ENCODE measurements at places on chromosomes 16 and 17. TPM values are rescaled to one million over a fixed set of nuclear protein-coding genes. Genes with fewer than 3 reads are reported as not detected.

XYLT1 gene
- 31.0 TPM for total RNA-seq

TBC1D3I gene
- not detected for total RNA-seq

IL34 gene
- total RNA-seq: not detected

DNA sequence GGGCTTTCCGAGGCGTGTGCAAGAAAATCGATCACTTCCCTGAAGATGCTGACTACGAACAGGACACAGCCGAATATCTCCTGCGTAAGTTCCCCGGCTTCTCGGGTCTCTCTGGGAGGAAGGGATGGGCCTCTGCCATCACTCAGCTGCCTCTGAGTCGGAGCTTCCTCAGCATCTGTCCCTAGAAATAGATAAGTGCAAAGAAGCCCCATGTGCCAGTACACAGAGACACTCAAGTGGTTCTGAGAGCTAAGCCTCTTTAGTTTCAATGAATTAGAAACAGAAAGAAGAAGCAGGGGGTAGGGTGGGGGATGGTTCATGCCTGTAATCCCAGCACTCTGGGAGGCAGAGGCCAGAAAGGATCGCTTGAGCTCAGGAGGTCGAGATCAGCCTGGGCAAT lies 90.6 kb downstream of the CACNG3 start:
- no peak for DNase-seq

DNA sequence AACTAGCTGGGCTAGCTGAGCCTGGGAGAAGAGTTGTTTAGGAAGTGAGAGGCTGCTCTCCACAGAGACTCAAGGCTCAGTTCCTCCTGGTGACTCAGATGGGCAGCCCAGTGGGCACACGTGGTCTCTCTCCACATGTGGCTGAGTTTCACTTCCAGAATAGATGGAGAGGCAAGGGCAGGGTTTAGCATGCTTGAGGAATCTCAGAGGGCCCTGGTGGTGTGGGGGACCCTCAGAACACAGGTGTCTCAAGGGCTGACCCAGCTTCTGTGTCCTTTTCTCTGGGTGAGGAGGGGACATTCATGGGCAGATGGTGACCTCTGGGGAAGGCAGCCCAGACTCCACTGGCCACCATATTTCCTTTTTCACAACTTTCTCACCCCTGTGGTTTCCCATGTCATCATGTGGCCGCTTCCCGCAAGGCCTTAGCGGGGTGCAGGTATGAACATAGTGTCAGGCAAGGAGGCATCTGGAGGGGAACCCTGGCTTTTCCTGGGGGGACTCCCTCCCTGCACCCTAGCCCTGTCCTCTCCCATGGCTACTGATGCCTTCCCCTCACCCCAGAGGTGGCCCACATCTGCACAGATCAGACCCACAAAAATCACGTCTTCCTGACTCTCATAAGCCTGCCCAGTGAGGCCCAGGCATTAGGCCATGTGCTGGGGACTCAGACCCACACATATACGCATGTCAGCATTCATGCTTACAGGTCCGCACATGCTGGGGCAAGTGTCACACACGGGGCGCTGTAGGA lies 3.3 kb downstream of the GRN start:
- DNase-seq: peak; percentile 45

DNA sequence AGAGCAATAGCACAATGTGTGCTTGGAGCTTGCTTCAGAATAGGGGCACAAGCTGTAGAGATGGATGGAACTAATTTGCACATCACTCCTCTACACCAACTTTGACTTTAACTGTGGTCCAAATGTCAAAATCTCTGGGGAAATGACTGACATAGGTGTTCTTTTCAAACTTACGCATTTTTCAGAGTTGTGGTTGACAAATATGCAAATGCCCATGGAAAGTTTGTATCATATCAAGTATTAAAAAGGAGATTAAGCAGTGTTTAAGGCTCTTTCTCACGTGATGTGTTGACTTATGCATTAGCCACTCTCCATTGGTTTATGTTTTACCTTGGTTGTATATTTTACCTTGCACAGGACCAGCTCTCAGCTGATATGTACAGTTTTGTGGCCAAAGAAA lies 77.1 kb downstream of the ELAC2 start:
- DNase-seq: no peak

Measured in HFFc6 (cell line).